ENCODE measurements at places on chromosomes 12 and 14.

DNA sequence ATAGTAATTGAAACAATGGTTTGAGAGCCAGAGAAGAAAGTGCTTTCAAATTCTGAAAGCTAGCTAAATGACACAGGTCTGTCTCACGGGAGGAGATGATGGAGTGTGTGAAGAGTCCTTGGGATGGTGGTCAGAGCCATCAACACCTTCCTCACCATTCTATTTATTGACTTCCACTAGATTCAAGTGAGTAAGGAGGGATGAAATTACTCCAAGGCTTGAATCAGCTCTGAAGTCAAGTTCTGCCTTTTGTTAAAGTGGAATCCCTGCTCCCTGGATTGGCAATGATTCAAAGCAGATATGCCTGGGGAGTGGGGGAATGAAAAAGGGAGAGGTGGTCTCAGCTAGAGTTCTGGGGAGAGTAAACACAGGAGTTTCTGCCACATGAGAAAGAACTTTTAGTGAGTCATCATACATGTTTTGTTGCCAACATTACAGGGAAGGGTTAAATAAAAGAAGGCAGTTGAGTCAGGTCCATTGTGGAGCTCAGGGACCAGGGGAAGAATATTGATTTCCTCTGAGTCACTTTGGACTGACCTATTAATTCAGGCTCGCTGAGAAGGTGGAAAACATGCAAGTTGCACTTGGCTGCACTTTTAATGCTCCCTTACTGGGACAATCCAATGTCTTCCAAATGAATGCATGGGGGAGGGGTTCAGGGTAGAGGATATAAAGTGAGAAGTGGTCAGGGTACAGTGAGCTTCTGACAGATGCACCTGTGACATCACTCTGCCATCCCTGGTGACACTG, 142.7 kb downstream of the TBX5 start:
- DNase-seq: no peak

- no peak for DNase-seq
Measured at GRCh38 chr14:50002926-50003212, 110.0 kb downstream of the ARF6 start.

DNA sequence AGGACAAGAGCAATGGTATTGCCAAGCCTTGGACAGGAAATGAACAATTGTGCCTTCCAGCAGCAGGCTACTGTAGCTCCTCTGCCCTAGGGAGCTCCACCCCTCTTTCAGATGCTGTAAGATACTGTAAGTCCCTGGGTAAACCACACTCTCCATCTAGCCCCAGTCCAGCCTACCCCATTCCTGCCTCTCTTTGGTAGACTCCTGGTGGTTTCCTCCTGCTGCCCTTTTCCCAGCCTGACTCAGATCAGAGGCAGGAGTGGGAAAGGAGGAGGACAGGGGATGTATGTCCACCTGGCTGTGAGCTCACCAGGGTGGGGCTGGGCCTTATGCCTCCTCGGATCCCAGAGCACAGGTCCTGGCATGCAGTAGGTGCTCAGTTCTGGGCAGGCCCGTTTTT, 174.6 kb downstream of the ESRRB start:
- DNase-seq: peak; percentile 95

DNA sequence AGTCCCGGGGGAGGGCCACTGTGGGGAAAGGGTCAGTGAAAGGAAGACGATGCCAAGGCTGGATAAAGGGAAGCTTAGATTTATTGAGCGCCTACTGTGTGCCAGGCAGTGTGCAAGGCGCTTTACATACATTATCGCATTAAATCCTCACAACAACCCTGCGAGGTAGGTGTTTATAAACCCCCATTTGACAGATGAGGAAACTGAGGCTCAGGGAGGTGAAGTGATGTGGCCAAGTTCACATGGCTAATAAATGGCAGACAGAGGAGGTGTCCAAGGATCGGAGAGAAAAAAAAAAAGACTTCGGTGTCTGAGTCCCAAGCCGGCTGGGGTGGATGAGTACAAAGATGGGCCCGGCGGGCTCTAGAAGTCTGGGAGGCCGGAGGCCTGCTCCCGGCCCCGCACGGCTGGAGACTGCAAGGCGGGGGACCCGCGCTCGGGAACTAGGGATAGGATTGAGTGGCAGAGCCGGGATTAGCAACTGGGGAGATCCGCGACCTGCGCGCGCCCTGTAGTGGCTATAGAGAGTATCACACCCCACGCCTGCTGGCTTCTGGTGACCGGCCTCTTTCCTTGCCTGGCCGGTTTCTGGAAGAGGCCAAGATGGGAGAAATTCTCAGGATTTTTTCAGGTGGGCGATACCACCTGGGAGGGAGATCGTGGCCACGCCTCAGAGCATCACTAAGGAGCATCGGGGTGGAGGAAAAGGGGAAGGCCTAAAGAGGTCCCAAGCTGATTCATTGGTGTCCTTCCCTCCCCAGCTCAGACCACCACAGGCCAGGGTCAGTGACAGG, 3.9 kb downstream of the DDN start:
- peak; percentile 97 for DNase-seq

- no peak for DNase-seq
Measured at GRCh38 chr12:3989218-3989550, 116.0 kb upstream of the PARP11 start.

DNA sequence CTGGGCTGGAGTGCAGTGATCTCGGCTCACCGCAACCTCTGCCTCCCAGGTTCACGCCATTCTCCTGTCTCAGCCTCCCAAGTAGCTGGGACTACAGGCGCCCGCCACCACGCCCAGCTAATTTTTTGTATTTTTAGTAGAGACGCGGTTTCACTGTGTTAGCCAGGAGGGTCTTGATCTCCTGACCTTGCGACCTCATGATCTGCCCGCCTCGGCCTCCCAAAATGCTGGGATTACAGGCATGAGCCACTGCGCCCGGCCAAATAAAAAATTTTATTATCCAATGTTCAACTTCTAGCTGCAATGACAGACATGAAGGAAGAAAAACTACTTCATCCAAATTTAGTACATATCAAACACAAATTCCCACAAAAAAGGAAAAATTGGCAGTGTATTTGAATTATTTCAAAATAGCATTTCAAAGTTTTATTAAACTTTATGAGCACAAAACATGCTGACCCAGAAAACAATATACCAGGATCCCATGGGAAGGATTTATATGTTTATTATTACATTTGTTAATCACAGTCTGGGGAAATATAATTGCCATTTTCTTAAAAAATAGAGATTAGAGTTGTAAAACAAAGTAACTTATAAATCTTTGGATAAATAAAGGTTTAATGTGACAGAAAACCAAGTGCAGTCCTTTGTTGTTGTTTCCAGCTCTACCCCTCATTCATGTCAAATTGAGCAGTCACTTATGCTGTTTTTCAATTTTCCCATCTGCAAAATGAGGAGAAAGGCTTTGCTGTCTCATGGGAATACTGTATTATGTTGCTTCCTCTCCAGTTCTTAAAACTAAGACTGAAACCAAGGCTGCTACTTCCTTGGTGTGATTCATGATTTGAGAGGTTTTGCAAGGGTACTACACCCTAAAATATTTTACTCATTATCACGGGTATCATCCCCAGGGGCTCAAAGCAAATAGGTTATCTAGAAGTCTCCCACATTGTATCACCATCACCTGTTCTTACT, 155.2 kb upstream of the AVPR1A start:
- DNase-seq: no peak

GRCh38 chr12:84805474-84805858, 107.1 kb downstream of the SLC6A15 start:
- DNase-seq: no peak

DNA sequence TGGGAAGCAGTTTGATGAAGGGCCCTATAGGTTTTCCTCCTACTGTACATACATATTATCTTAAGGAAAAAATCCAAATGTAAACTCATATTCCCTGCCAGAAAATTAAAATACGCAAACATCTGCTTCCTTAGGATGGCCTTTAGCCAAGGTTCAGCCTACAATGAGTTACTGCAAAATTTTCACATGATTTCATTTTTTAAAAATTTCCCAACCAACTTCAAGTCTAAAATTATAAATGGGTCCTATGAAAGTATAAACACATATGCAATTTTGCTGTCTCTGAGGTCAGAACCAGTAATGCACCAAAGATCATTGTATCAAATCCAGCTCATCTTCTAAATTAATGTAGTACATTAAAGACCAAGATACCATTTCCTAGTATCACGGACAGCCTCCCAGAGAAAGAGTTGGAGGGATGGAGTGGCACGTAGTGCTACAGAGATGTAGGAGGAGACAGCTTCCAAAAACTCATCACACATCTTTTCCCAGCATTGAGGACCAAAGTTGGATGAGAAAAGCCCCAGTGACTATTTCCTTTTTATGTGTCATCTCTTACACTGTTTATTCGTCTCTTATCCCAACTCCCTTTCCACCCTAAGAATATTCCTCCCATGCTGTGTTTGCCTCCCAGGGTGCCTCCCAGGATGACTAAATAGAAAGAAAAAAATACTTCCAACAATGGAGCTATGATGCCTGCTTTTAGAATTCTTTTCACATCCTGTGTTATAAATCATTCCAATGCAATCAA, 92.3 kb upstream of the SLCO1C1 start:
- no peak for DNase-seq

DNA sequence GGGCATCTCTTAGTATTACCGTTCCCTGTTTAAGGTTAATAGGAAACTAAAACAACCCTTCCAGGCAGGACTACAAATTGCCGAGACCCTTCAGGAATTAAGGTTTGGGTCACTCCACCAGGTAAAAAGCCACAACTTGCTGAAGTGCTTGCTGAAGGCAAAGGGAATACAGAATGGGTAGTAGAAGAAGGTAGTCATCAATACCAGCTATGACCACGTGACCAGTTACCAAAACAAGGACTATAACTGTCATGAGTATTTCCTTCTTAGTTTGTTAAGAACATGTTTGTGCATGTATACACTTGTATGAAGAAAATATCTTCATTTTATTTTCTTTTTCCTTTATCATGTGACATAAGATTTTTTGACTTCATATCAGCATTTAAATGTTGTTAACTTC, 578.7 kb upstream of the FBXO33 start:
- DNase-seq: no peak

DNA sequence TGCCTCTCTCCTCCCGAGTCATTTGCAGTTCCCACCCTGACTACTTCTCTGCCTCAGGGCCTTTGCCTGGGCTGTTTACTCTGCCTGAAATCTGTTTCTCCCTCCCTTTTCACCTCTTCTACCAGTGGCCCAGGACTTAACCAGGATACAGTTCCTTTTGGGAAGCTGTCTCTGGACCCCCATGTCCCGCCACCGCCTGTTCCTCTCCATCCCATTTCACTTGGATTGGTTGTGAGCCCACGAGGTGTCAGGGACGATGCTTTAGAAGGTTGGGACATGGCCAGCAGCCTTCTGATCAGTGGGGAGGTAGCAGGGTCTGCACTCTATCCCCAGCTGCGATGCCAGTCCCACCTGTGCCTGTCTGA, 51.8 kb downstream of the FAM222A start:
- DNase-seq: no peak

DNA sequence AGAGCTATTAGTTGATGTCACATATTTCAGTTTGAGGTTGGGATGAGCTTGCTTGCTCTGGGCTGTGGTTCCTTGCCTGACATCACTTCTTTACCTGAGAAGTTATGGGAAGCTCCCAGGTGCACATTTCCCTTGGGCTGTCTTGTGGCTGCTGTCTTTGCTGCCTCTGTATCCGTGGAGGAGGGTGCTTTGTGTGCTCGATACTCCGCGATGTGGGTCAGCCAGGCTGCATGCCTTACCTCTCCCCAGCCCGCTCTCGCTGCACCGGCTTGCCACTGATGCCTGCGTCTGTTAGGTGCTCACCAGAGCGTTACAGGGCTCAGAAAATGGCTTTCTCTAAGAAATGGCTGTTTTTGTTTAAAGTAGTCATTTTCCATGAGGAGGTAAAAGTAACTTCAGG, 19.6 kb downstream of the PELI2 start:
- DNase-seq: no peak

DNA sequence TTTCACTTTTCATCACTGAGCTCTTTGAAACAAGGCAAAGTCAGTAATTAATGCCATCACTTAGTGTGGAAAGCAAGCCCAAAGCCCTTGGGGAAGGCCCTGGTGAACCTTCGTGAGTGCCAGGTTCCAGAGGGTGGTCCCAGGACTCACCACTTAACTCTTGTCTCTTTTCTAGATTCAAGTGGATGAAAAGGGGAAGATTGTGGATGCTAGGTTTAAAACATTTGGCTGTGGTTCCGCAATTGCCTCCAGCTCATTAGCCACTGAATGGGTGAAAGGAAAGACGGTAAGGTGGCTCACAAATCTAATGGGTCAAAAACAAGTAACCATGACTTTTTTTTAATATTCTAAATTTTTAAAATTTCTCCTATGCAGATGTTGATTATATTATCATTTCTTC, 2.8 kb downstream of the ISCU start:
- DNase-seq: no peak

DNA sequence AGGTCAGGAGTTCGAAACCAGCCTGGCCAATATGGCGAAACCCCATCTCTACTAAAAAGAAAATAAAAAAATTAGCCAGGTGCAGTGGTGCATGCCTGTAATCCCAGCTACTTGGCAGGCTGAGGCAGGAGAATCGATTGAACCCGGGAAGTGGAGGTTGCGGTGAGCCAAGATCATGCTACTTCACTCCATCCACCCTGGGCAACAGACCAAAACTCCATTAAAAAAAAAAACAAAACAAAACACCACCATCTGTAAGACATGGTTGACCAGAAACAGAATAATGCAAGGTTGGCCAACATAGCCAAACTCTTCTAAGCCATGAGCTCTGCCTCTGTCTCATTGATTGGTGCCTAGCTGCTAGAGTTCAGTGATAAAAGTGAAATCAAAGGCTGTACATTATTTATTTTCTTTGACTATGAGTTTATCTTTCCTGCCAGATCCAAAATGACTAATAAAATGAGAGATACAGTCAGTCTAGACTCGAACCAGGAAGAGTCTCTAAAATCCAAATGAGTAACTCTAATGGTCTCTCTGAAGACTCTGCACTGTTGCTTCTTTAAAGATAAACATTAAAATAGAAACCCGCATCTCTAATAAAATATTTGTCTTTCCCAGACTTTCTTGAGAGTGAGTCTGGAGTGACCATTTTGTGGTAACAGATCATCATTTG, 404.7 kb downstream of the DAD1 start:
- DNase-seq: no peak

- no peak for DNase-seq
Measured at GRCh38 chr14:101217616-101218371, 314.3 kb upstream of the RTL1 start.

Data from RWPE1 (cell line).